ENCODE measurements at places on chromosomes 5 and 9.

GRCh38 chr5:143390941-143391340 lies 12.5 kb downstream of the NR3C1 start:
- no peak for DNase-seq

DNA sequence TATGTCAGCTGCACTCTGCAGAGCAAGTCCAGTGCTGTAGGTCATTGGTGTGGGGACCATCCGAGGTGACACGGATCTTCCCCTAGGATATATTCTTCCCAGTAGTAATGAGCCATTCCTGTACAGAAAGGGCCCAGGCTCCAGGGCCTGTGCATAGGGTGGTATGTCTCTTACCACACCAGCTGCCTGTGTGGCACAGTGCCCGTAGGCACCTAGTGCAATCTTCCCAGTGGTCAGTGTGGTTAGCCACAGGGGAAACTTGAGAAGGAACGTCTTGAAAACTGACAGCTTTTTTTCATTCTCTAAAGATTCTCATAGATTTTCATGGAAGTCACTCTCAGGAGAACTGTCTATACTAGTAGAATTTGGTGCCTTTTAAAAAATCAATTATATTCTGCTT lies 39.8 kb downstream of the CYSTM1 start:
- no peak for DNase-seq

GRCh38 chr9:23581931-23582330 lies 244.1 kb downstream of the ELAVL2 start:
- DNase-seq = no peak

DNA sequence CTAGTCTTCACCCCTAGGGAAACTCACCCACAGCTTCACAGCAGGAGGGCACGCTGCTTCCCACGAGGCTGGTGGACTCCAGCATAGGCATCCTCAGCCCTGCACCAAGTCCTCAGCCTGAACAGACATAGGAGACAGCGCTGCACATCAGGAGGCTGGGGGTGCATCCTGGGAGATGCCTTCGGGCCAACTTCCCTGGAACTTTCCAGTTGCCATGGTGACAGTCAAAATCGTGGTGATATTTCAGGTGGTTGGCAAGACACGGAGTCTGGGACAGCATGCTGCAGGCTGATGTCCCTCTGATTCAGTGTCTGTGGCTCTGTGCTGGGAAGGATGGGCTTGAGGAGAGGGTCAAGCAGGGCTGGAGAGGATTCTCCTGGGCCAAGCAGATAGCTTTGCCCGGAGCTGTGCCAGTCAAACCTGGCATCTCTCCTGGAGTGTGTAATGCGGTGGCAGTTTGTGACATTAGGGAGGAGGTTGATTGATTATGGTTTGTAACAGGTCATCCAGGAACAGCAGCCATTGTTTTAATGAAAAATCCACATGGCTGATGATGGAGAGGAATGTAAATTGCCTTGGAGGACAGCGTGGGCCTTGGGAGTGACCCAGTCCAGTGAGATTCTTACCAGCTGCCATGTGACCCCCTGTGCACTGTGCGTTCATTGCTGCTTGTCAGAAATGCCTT lies 35.6 kb upstream of the SEMA4D start:
- no peak for DNase-seq

DNA sequence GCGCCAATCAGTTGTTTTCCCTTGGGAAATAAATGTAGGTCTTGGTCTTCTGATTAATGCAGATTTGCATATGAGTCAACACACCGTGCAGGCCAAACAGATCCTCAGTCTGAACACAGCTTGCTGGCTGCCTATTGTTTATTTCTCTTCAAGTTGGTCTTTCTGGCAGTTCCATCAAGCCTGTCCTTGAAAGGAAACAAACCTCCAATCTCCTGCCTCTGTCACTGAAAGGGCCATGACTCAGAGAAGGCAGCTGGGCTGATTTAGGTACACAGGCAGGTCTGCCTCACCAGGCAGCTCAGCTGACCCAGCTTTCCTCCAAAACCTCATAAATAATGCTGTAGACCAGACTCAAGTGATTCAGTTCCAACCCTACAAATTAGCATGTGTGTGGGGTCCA lies 175.9 kb downstream of the MAN2A1 start:
- DNase-seq = no peak

DNA sequence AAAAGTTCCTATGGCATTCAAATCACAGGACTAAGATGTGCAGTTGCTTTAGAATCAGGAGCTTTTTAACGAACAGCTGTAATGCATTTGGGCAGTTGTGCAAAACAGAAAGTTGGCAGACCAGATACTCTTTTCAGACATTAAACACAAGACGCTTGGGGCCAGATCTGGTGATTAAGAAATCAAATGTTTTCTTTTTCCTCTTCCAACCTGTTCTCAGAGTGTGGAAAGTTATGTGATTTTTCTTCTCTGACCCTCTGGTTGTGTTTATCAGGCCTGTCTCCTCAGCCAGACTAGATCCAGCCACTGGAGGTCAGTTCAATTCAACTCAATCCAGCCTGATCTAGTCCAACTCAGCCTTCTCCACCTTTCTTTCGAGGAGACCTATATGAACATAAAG lies 298.5 kb upstream of the PCSK5 start:
- no peak for DNase-seq

- peak; percentile 42 for DNase-seq
Measured at GRCh38 chr5:56050551-56051255, 55.9 kb upstream of the IL6ST start.

GRCh38 chr9:89364666-89365531 lies 46.6 kb downstream of the SECISBP2 start:
- DNase-seq = no peak

- DNase-seq = no peak
Measured at GRCh38 chr9:110103257-110103656, 104.7 kb downstream of the C9orf152 start.

DNA sequence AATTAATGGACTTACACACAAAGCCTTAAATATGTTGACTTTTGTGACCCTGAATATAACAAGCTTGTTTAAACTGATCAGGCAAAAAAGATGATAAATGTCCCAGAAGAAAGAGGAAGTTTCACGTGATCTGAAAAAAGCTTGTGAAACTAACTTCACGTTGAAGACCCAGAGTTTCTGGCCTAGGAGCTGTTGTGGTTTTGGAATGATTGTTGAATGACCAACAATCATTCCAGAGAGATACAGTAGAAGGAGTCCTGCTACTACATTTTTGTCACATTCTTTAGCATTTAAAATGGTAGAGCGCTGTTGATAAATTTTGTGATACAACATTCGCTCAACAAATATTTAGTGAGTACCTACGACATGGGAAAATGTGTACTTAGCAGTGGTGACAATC lies 143.1 kb upstream of the FBN2 start:
- DNase-seq = no peak

GRCh38 chr5:27911216-27911615 lies 872.8 kb upstream of the CDH9 start:
- no peak for DNase-seq

GRCh38 chr9:38195737-38196161 lies 126.7 kb upstream of the SHB start:
- DNase-seq = no peak

DNA sequence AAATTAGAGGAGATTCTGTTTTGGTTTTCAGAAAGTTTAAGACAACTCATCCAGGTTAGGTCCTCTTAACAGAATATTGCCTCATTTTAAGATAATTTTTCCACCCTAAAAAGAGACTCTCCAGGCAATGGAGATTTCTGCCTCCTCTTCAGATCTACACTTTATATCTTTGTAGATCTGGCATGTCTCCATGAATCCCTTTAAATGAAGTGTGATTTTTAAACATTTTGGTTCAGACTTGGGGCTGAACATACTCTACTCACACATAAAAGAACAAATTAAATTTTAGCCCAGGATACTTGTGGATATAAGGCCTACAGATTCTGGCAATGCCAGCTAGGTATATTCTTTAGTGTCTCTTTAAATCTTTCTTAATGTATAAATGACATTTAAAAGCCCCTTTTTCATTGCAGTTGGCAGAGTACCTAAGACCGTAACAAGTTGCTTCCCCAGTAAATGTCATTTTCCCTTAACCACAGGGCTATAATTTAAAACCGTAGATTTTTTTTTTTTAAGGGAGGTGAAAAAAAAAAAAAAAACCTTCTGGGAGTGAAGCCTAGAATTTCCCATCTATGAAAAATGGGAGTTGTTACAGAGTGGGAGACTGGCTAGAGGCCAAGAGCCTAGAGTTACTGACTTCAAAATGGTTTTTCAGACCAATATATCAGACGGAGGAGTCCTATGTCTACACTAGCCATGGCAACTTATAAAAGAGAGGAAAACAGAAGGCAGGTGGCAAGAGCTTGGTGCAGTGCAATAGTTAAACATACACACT lies 207.8 kb upstream of the TARS1 start:
- peak; percentile 33 for DNase-seq

DNA sequence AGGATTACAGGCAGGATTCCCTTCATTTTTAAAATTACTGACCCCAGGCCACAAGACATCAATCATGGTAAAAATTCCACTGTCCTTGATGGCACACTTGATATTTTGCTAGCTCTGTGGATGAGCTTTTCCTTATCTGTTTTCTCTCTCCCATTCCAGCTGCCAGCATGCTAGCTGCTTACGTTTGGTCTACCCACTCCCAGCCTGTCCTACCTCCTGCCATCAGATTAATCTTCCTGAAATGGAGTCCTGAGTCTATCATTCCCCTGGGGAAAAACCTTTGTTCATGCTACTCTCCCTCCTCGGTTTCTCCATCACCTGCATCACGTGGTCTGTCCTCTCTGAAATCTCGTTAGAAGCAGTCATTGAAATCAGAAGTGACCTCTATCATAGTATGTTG lies 108.9 kb downstream of the F2RL2 start:
- DNase-seq = no peak

DNA sequence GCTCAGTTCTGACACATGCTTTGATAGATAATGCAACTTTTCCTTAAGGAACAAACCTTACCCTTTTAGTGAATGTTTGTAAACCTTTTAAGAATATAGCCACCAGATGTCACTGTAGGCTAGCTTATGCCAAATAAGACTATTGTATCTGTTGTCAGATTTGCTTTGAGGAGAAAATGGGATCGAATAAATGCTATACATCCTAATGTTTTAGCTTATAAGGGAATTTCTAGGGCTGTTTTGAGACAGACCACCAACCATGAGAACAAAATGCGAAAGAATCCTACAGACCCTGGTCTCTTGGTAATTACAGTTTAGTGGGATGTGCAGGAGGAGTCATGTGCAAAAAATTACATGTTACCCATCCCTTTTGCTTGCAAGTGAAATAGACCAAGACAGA lies 127.6 kb upstream of the NMUR2 start:
- DNase-seq = peak; percentile 43

- no peak for DNase-seq
Measured at GRCh38 chr9:100430286-100430940, 3.5 kb downstream of the MSANTD3 start.

DNA sequence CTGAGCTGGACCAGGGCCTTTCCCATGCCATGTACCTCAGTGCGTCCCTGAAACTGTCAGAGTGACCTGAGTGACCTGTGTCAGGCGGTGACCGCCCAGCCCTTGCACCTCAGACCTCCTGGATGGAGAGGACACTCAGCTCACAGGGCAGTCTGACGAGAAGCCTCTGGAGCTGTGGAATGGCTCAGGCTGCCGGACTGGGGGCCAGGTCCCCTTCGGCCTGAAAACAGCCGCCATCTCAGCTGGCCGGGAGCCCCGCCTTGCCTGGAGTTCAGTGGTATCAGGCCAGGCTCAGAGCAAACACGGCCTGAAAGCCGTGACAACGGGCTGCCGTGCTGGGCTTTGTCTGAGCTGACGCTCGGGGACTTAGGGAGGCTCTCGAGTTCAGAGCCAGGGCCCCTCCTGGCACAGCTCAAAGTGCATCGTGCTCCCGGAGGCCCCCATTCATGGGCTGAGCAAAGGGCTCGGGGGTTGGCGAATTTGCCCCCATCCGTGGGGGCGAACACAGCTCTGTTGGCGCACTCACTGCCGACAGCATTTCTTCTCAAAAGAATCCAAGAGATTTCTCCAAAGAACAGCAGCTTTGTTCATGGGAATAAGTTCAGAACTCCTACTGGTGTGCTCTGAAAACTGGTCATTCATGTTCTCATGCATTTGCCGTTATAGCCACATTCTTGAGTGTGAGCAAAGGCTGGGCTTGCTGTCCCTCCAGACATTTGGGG lies 8.4 kb upstream of the SLC9A3 start:
- no peak for DNase-seq

- no peak for DNase-seq
Measured at GRCh38 chr5:42518595-42519221, 95.5 kb downstream of the GHR start.

DNA sequence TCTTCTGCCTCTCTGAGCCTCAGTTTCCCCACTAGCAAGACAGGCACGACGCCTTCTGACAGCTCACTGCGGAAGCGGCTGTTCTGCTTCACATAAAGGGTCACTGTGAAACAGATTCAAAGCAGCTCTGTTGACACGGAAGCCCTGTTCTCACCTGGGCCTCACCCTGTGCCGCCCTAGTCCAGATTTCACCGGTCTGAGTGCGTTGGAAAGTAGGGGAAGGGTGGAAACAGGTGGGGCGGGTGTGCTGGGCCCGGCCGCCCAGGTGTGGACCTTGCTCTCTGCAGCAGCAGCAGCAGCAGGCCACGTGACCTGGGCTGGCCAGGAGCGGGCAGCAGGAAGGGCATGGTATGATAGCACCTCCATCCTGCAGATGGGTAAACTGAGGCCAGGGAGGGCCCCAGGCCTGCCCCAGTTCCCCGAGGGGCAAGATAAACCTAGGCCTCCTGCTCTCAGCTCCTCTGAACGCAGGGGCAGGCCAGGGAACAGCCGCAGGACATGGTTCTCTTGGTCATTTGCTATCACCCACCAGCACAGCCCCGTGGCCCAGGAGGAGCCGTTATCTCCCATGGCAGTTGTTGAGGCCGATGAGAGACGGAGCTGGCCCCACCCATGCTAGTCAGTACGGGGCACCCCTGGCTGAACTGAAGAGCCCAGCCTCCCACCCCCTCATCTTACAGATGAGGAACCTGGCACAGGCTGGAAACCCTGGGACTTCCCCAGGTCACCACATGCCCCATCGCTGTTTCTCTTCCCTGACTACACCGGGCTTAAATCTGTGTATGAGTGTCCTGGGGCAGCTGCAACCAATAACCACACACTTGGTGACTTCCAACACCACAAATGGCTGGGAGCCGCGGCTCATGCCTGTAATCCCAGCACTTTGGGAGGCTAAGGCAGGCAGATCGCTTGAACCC lies 12.1 kb downstream of the PTGES2 start:
- DNase-seq = no peak

Data from right renal cortex interstitium (tissue), 3 donors.